ENCODE measurements at places on chromosomes 3 and 15.

DNA sequence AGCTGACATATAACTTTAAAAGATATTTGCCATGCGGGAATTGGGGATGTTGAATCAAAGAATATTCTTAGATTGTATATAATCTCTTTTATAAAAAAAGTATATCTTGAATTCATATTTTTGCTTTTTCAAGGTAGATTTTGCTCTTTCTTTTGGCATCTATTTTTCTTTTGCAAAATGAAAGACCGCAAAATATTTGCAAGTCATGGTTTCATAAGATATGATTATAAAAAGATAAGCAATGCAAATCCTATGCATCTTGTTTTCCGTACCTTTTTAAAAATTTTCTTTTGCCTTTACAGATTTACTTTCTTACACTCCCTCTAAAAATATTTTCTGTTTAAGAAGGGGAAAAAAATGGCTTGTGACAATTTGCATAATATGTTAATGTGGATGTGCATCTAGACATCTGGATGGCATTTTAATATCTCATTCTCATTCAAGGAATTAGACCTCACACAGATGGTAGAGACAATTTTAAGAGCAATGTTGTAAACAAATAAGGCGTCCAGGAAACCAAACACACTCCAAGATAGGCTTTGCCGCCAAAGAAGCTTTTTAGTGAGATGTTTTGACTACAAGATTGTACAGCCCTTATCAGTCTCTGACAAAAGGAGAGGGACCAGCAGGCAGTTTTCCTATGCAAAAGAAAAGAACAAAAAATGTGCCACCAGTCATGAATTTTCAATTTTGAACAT is 371.1 kb downstream of the CHL1 start:
- no peak for DNase-seq

GRCh38 chr3:43198791-43199644 is 87.3 kb upstream of the SNRK start:
- DNase-seq, result no peak

- no peak for DNase-seq
Measured at GRCh38 chr3:178802259-178802658, 266.0 kb downstream of the KCNMB2 start.

DNA sequence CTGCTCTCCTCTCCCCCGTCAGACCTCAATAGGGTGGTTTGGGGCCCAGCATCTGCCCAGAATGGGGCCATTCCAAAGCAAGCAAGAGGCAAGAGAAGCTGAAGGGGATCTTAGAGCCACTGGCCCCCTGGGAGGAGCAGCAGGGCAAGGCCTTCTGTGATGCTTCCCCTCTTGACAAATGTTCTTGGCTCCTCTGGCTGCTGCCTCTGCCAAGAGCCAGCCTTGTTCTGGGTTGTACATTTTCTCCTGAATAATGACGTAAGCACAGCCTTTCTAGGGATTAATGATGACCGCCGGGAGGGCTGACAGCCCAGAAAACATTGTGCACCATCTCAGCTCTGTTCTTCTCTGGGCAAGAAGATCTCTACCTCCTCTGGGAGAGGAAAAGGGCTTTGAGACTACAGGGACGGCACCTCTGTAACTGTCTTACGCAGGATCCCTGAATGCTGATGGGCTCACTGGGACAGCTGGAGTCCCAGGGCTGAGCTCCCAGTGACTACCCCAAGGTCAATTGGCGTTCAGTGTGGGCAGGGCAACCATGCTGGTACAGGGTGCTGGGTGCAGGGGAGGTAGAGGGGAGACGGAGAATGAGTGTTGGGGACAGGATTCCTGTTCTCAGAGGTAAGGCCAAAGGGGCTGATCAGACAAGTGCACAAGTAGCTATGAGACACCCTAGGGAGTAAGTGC is 253.3 kb downstream of the FAM43A start:
- no peak for DNase-seq
